ENCODE measurements at places on chromosomes 4 and X.

- DNase-seq: no peak
Observed at GRCh38 chr4:12105519-12105918, 676.8 kb upstream of the HS3ST1 start.

- peak; percentile 36 for DNase-seq
Observed at GRCh38 chr4:38310446-38311043, 350.3 kb downstream of the PTTG2 start.

- no peak for DNase-seq
Observed at GRCh38 chr4:39888541-39888940, 89.2 kb downstream of the PDS5A start.

GRCh38 chrX:66164470-66164869 is 423 bp downstream of the HEPH start:
- no peak for DNase-seq

GRCh38 chr4:96150466-96150865 is 310.6 kb downstream of the PDHA2 start:
- no peak for DNase-seq

DNA sequence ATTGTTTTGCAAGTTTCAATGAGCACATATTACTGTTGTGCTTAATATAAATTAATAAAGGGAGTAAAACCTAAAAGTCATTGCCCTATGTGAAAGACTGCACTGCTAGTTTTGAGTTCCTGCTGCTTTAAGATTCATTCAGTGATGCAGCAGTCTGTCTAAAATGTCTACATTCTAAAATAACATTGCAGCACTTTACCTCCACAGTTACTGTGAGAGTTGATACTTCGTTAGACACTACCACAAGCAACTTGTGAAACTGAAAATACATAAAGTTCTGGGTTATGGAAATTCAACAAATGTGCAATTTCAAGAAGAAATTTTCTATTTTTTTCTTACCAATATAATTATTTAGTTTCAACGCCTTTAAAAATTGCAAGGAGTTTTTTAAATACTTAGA is 1175.2 kb upstream of the DIAPH2 start:
- no peak for DNase-seq

GRCh38 chr4:102693262-102693850 is 67.4 kb downstream of the MANBA start:
- no peak for DNase-seq

DNA sequence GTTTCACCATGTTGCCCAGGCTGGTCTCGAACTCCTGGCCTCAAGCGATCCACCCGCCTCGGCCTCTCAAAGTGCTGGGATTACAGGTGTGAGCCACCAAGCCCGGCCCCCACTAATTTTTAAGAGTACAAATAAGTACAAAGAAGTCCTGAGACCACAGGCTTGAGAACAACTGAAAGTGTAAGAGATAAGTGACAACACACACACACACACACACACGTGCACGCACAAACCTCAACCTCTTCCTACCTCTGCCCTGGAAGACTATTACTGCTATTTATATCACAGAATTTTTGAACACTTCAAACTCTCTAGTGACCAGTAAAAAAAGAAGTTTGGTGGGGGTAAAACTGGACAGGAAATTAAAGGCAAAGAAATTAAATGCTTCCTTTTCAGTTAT is 7.5 kb downstream of the KLHL15 start:
- DNase-seq: no peak

DNA sequence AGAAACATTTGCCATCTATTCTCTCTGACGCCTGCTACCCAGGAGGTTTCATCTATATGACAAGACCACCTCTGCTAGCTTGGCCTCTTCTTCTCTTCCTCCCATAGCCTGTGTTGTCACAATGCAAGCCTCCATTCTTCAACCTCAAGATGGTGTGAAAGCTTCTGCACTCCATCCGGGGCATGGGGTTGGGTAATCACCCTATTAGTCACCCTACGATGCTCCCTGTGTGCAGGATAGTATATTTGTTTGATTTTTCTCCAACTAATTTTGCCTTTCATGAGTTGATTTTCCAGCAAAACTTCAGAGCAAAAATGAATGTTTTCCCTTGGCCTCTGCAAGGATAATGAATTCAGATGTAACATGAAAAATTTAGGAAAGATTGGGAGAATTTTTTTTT is 128.0 kb upstream of the STS start:
- DNase-seq: no peak

DNA sequence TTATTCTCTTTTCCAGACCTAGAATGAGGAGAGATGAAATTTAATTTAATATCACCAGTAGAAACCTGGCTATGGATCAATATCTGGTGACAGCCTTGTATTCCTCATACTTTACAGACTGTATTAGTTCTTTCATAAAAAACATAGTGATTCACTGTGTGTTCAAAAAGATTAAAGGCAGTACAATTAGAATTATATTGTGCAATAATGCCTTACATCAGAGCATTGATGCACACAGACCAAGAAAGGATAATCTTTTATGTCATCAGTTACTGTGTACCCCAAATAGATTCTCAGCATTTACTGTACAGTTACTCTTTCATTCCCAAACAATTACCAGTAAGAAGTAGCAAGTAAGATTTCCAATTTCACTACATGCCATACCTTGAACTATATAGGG is 260.5 kb upstream of the ANXA10 start:
- DNase-seq: no peak

DNA sequence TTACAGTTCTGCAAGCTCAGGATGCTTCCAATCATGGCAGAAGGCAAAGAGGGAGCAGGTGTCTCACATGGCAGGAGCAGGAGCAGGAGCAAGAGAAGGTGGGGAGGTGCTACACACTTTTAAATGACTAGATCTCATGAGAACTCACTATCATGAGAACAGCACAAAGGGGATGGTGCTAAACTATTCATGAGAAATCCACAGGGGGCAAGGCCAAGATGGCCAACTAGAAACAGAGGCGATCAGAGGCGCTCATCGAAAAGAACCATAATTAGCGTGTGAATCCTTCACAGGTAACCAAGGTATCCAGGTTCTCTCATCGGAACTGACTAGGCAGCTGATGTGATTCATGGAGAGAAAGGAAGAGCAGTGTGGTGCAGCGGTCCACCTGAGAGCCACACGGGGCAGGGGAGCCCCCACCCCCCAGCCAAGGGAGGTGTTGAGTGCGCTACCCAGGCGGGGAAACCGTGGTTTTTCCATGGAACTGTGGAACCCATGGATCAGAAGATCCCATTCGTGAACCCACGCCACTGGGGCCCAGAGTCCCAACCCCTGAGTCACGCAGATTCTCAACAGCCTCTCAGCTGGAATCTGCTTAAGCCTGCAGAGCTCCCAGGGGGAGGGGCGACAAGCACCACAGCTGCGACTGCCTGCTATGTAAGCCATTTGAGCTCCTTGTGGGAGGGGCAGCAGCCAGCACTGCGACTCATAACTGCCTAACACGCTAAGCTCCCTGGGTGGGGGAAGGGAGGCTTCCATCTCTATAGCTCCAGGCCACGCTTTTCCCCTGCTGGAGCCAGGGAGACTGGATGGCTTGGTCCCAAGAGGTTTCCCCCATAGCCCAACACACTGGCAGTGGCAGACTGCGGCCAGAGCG is 46.7 kb downstream of the FGF16 start:
- DNase-seq: no peak

DNA sequence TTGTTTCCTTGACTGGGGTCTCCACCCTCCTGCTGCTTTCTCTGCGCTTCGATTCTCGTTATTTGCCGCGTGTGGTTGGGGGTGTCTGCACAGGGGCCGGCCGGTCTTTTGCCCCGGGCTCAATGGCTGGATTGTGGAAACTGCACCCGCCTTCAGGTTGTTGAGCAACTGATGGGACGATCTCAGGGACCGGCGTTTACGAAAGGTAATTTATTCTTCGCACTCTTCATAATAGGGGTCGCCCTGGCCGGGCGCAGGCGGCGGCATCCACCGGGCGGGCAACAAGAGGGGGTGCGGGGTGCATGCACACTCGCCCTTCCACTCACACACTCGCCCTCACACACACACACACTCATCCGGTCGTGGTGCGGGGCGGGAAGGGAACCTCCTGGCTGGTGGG is 1.4 kb downstream of the ADGRL3 start:
- DNase-seq: no peak

- DNase-seq: no peak
Observed at GRCh38 chrX:122363112-122363795, 820.8 kb upstream of the GRIA3 start.

GRCh38 chrX:17262123-17262522 is 112.9 kb upstream of the NHS start:
- no peak for DNase-seq

GRCh38 chrX:83593634-83594294 is 85.7 kb downstream of the POU3F4 start:
- DNase-seq: no peak

DNA sequence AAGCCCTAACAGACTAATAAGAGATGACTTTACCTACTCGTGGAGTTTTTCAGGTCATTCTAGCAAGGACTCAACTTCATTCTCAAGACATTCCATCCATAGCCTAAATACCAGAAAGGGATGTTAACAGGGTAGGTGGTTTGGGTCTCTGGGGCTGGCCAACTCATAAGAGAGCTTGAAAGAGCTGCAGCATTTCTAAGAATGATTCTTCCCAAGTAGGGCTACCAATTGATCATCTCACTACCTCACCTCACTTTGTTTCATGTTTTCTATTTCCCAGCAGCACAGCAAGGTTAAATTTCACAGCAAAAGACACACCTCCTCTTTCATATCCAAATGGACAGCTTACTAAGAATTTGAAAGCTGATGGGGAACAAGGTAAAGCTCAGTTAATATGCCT is 614.8 kb upstream of the DIPK2B start:
- DNase-seq: no peak

DNA sequence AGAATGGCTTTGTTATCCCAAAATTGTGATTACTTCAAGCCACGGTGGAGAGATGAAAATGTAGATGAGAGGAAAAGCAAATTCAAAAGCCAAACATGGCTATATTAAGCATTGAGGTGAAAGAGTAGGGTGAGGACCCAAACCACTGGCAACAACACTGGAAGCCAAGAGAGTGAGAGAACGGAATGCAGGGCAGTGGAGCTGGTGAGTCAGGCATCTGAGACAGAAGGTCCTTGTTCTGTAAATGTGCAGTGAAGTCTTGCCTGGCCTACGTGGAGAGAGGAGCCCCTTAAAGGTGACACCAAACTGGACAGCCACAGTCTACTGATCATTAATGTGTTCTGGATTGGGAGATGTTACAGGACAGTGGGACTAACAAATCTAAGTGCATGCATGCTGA is 22.8 kb upstream of the SEC24B start:
- DNase-seq: no peak

DNA sequence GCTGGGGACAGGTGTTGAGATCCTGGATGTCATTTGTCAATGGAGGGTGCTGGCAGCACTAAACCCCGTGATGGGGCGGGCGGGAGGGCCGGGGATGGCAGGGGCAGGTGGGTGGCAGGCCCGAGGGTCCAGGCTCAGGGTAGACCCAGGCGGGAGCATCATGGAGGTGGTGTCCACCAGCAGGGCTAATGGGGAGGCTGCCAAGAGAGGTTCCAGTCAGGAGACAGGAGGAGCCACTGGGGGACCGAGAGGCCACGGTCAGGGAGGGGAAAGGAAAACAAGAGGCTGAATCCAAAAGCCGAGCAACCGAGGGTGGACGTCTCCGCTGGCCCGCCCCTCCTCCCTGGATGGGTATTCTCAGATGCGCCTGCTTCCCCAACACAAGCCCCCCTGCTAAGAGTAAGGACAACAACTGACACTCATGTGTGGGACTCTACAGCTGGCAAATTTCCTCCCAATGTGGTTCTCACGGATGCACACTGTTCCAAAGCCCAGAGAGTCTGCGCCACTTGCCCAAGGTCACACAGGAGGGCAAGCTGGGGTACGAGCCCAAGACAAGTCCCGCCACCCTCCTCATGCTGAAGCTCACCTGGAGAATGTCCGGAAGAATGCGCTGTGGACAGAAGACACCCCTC is 132.0 kb downstream of the CPZ start:
- DNase-seq: no peak

DNA sequence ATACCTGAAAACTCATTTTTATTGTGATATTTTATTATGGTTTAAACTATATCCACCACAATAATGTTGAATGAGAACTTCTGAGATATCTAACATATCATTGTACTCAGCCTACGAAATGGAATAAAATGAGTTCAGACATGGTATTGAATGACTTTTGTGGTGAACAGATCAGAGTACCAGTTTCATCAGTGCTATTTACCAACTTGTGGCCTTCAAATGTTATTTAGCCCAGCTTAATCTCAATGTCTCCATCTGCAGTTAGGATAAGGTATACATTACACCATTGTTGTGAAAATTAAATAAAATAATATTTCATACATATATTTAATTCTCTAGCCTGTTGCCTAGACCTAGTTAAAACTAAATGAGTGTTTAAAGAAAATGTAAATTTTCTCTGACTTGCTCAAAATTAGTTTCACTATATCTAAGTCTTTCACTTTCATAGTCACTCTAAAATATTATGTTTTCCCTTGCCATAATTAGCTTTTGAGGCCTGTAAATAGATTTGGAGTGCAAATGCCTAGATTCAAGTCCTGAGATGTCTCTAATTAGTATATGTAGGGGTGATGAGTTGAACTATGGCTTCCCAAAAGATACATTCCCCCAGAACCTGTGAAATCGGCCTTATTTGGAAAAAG is 594.2 kb downstream of the STPG2 start:
- no peak for DNase-seq

DNA sequence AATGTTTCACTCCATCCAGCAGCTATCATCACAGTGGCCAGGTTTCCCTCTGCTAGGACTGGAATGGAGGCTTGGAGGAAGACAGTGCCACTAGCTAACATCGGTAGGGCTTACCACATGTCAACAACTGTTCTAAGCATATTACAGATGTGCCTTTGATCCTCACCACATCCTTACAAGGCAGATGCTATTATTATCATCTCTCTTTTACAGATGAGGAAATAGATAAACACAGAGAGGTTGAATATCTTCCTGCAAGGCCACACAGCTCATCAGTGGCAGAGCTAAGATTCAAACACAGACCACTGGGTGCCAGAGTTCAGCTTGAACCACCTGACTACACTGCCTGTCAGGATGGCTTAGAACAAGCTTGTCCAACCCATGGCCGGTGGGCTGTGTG is 47.4 kb downstream of the MAMLD1 start:
- DNase-seq: no peak

DNA sequence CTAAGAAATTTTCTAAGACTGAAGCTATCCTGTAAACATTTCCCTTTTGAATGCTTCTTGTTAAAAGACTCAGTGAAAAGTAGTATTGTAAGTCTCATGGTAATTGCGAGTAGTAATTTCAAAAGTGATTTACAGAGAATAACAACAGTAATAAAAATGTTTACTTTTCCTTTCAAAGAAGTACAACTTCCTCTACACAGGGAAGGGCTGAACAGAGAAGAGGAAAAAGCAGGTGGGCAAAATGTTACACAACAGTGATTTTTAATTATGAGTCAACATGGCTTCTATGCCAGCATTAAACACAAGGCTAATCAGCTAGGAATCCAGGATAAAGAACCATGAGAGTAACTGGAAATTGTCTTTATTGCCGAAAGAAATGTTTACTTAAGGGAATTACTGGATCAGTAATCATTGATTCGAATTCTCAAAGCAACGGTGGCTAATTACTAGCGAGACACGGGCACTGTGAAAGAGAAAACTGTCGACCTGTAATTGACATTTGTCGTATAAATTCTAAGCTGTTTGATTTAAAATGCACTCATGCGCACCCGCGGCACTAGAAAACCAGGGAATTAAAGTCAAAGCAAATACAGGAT is 15.4 kb downstream of the UTP3 start:
- no peak for DNase-seq

All from stimulated activated CD8-positive, alpha-beta memory T cell treated with anti-CD3 and anti-CD28 coated beads, Interleukin-4, amount 100 ng/mL, for 4 hours (primary cell).